ENCODE measurements at places on chromosomes 5 and 9.

GRCh38 chr9:123928533-123929176, 1.3 kb downstream of the DENND1A start:
- peak; percentile 43 for DNase-seq

DNA sequence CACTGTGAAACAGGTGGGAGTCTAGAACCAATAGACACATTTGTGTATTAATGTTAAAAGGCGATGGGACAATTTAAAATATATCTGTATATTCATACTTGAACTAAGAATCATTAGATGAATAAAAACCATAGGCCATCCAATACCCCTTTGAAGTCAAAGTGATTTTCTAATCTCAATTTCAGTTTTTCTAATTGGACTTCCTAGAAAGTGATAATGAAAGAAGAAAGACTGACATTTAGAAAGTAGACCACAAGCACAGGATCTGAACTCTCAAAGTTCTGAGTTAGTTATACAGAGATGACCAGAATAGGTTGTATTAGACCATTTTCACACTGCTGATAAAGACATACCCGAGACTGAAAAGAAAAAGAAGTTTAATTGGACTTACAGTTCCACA, 412.8 kb upstream of the PIK3R1 start:
- no peak for DNase-seq

GRCh38 chr9:114163517-114163951, 8.2 kb downstream of the COL27A1 start:
- DNase-seq, result no peak

DNA sequence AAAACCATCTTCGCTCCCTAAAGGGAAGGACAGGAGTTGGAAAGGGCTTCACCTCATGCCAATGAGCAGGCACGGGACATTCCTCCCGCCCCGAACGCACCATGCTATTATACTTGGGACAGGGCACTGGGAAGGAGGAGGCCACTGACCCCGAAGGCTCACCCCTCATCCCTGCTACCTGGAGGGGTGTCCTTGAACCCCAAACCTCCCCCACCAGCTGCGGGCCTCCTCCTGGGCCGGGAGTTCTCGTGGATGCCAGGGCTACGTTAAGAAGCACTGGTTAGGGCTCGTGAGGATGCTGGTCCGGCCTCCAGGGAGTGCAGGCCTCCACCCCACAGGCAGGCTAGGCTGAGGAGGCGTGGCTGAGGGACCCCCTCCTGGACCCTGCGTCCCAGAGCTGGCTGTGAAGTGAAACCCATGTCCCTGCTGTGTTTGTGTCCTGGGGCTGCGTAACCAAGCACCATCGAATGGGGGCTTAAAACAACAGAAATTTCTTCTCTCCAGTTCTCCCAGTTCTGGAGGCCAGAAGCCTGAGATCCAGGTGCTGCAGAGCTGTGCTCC, 111.0 kb upstream of the SARDH start:
- no peak for DNase-seq

GRCh38 chr5:127008300-127008975, 21.9 kb downstream of the MARCHF3 start:
- no peak for DNase-seq

- DNase-seq, result no peak
Observed at GRCh38 chr5:9058161-9058560, 487.7 kb downstream of the SEMA5A start.

DNA sequence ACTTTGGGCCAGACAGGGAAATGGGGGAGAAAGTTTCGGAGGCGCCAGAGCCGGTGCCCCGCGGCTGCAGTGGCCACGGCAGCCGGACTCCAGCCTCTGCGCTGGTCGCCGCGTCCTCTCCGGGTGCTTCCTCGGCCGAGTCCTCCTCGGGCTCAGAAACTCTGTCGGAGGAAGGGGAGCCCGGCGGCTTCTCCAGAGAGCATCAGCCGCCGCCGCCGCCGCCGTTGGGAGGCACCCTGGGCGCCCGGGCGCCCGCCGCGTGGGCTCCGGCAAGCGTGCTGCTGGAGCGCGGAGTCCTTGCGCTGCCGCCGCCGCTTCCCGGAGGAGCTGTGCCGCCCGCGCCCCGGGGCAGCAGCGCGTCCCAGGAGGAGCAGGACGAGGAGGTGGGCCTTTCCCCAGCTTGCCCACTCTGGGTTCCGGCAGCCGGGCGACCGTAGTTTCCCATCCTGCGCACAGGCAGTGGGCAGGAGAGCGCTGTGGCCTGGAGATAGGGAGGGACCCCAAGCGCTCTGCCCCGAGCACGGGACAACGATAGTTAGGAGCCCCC, 516 bp downstream of the MAST4 start:
- peak; percentile 35 for DNase-seq

- DNase-seq, result no peak
Observed at GRCh38 chr9:3043369-3043768, 199.5 kb upstream of the PUM3 start.

- DNase-seq, result no peak
Observed at GRCh38 chr9:7180247-7180646, 422.5 kb downstream of the KDM4C start.

- DNase-seq, result no peak
Observed at GRCh38 chr5:97452646-97453045, 269.6 kb upstream of the RIOK2 start.

- peak; percentile 73 for DNase-seq
Observed at GRCh38 chr5:87081511-87082372, 185.9 kb upstream of the RASA1 start.

GRCh38 chr9:7284517-7284916, 515.1 kb downstream of the DMAC1 start:
- no peak for DNase-seq

All from suppressor macrophage treated with lipopolysaccharide for 4 hours (primary cell).